Nucleus accumbens (tissue), 56 donors: ENCODE measurements at places on chromosomes 5 and 9.

- DNase-seq: no peak
These were observed 172.4 kb downstream of the GOLPH3 start for GRCh38 chr5:32001707-32002106.

GRCh38 chr5:116763987-116764866 is 189.6 kb upstream of the SEMA6A start:
- no peak for DNase-seq

- DNase-seq: no peak
These were observed 212.5 kb downstream of the GAS1 start for GRCh38 chr9:86734771-86735170.

- DNase-seq: no peak
These were observed 112.4 kb upstream of the CTSL start for GRCh38 chr9:87613265-87614111.

DNA sequence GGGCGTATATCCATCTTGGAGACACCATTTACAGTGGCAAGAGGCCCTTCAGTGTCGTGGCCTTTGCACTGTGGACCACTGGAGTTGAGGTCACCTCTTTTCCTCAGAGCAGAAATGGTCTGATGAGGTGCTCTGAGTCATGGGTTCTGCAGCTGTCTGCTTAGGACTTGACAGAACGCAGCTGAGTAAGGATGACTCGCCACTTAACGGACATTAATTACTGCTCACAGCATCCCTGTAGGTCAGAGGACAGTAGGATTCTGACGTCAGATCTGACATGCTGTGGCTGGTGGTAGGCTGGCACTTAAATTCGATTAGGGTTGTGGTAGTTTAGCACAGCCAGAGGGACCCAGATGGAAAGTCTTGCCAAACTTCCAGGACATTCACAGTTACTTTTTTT is 479.4 kb downstream of the DMAC1 start:
- DNase-seq: no peak

GRCh38 chr5:78286290-78286689 is 8.2 kb downstream of the AP3B1 start:
- DNase-seq: no peak
